ENCODE measurements at places on chromosomes 3 and 15. TPM values are rescaled to one million over a fixed set of nuclear protein-coding genes. Genes with fewer than 3 reads are reported as not detected.

The TJP1 gene
- total RNA-seq, result not detected

The CERS3 gene
- 0.92 TPM for total RNA-seq

The ZNF660 gene
- 0.30 TPM for total RNA-seq

The MYL3 gene
- total RNA-seq, result not detected

The RBPMS2 gene
- not detected for total RNA-seq

The EPHA3 gene
- not detected for total RNA-seq

The GP5 gene
- 2.5 TPM for total RNA-seq

The KCTD6 gene
- 4.5 TPM for total RNA-seq

The TRH gene
- not detected for total RNA-seq

The ILDR1 gene
- not detected for total RNA-seq

The CDC25A gene
- total RNA-seq, result 0.31 TPM

The A4GNT gene
- total RNA-seq, result not detected

The TLR9 gene
- not detected for total RNA-seq
